Stimulated activated CD8-positive, alpha-beta memory T cell treated with anti-CD3 and anti-CD28 coated beads, Interleukin-7, amount 100 ng/mL, for 4 hours (primary cell): ENCODE measurements at places on chromosomes 13 and 19.

- DNase-seq = no peak
These were observed 28.9 kb downstream of the FRY start for GRCh38 chr13:32060401-32060878.

DNA sequence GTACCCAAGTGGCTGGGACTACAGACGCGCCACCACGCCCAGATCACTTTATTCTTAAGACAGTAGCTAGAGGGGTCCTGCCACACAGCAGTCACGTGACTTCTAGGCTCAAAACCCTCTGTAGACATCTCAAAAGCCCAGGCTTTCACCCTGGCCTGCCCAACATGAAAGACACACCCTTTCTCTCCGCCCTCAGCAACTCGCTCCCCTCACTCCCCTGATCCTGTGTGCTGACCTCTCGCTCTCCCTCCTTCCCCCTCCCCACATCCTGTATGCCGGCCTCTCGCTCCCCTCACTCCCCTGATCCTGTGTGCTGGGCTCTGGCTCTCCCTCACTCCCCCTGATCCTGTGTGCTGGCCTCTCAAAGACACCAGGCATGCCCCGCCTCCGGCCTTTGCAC, 77.4 kb downstream of the SLC15A1 start:
- DNase-seq = no peak

DNA sequence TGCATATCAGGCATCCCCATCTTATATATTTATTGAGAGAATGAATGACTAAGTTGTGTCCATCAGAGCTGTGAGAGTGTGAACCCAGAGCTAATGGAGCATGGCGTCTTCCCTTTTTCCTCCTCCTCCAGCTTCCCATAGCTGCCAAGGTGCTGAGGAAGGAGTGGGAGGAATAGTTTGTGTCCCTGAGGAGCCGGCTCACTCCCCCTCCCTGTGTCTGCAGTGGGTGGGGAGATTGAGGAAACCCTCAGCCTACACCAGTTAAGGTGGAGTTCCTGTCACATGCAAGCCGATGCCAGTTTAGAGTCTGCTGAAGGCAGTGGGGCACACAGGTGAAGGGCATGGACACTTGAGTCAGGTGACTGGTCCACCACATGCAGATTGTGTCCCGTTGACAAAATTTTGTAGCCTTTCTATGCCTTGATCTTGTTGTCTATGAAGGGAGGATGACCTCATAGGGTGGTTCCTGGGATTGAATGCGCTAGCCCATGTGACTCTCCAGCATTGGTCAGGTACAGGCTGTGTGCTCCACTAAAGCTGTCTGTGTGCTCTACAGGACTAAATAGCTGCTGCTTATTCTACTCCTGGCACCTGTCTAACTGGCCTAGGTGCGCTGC, 47.6 kb upstream of the GPI start:
- no peak for DNase-seq

DNA sequence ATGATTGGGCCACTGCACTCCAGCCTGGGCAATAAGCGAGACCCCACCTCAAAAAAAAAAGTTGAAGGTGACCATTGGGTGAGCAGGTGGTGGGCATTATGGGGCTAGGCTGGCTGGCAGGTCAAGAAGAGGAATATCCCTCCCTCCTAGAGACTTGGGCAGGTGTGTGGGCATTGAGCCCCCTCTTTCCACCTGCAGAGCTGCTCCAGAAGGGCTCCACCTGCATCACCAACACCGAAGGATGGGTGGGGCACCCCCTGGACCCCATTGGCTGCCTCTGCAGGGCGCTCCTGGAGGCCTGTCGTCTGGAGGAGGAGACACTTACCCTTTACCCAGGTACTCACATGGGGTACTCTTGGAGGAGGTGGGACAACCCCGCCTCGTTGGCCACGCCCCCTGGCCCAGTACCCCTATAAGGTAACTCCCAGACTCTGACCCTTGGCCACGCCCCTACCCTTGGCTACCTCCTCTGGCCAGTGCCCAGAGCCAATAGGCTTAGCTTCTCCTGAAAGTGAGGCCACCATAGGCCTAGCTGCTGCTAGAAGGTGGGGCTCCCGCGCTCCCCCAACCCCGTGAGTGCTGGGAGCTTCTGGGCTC, 21.9 kb downstream of the ZSWIM4 start:
- DNase-seq = no peak

DNA sequence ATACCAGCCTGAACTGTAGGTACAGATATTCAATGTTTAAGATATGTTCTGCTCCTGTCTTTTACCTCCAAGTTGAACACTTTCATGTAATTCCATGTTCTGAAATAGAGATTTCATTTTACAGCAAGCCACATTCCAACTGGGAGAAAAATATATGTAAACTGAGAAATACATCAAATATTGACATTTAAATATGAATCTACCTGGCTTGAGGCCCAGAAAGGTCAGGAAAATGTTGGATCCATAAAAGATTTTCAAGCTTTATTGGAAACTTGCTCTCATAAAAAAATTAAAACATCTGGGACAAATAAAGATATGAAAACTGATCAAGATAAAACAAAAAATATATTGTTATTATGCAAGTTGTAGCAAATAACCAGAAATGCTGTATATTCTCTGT, 1078.7 kb upstream of the ATXN8OS start:
- no peak for DNase-seq

- no peak for DNase-seq
These were observed 32.6 kb downstream of the TFDP1 start for GRCh38 chr13:113616991-113617749.

DNA sequence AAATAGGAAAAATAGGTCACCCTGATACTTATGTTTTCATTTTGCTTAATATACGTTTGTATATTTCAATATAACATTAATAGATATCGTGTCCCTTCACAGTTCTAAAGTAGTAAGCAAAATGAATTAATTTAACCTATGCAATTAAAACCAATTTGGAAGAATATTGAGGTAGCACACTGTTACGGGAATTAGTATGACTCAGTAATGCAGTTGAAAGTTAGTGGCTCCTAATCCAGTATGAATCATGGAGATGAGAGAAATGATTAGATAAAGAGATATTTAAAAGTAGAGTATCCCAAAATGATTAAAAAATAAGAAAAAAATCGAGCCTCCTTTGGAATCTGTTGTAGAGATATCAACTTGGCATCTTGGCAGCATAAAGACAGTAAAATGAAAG, 177.0 kb upstream of the SLITRK6 start:
- DNase-seq = no peak

DNA sequence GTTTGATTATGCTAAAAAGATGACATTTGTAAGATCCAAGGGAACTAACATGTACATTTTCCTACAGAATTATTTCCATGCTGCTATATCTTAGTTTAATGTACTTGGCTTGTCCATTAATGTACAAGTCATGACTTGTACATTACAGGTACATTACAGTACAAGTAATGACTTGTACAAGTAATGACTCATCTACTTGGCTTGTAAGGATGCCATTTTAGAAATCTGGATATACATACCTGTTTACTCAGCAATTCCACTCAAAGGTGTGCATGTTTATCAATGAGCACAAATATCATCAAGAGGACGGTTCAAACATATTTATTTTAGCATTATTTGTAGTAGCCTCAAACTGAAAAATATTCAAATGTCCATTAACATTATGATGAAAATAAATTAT, 87.0 kb upstream of the TRPC4 start:
- DNase-seq = no peak

DNA sequence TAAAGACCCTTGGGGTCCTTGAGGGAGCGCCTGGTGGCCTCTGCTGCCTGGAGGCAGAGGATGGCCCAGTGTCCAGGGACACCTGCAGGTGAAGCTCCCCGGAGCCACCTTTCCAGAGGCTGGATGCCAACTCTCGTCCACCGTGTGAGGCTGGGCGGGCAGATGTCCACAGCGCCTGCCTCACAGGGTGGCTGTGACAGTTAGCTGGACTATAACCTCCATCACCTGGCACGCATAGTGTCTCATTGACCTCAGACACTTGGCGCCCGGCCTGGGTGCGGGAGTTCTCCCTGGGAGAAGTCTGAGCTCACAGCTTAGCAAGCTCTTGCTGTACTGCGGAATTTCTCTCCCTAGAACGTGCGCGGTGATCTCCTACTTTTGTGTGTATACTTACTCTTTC, 9.8 kb downstream of the BICRA start:
- no peak for DNase-seq

DNA sequence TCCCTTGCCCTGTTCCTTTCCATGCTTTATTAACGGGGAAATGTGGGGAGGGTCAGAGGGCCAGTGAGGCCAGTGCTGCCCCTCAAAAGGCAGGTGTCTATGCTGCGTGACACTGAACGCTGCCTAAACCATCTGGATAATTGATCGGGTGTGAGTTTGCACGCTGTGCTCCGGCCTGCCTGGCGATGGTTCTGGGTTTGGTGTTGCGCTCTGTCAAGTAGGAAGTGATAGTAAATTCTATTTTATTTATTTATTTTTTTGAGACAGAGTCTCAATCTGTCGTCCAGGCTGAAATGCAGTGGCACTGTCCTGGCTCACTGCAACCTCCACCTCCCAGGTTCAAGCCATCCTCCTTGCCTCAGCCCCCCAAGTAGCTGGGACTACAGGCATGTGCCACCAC, 86.5 kb downstream of the ATP11A start:
- DNase-seq = no peak

DNA sequence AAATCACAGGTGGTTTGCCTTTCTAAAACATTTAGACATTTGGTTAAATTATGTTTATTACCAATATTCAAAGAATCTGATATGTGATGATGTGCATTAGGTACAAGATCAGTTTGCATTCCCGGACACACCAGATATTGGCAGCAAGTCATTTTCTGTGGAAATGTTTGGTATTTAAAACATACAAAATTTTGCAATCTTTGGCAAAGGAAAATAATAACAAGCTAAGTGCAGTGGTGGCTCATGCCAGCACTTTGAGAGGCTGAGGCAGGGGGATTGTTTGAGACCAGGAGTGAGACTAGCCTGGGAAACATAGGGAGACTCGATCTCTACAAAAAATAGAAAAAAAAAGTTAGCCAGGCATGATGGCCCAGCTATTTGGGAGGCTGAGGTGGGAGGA, 29.1 kb upstream of the TSC22D1 start:
- DNase-seq = no peak

DNA sequence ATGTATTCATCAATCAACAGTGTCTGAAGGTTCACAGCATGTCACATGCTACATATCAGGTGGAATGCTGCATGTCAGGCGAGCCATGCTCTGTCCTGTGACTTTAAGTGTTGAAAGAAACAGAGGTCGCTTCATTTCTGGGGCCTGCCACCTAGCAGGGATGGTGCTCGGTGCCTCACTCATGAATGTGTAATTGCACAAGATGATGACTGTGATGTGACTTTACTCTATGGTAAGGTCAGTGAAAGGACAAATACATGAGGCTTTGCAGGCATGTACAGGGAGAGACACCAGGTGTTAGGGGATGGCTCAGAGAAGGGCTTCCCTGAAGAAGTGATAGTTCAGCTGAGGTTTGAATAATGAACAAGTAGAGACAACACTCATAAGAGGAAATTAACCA, 66.7 kb downstream of the FRY start:
- DNase-seq = no peak

DNA sequence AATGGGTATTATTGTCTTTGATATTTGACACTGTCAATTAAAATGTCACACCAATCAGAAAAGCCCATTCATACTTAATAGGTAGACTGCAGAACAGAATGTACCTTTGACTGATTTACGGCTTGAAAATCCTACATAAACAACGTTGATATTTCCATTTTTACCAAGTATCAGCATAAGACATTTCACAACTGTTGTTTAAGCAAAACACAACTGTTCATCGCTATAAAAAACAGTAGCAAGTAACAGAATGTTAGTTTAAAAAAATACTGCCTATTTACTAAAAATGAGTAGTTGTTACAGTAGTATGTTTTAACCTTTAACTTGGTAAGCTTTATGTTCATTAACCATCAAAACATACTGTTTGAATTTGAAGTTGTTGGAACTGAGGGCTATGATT, 1096.6 kb downstream of the PCDH17 start:
- DNase-seq = no peak

- DNase-seq = no peak
These were observed 2.1 kb downstream of the ZNF709 start for GRCh38 chr19:12482509-12482886.

DNA sequence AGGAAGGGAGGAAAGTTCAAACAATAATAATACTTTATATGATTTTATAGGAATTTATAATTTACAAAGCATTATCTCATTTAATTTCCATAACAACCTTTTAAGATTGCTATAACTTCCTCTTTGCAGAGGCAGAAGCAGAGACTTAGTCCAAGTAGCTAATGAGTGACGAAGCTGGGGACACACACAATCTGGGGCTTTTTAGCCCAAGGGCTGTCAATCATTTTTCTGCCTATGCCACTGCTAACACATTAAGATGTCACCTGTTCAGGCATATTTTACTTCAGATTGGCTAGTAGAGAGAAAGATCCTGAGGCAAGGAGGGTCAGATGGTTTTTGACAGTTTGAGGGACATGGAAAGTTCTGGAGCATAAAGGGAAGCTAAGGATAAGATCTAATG, 12.6 kb downstream of the SCEL start:
- DNase-seq = no peak

DNA sequence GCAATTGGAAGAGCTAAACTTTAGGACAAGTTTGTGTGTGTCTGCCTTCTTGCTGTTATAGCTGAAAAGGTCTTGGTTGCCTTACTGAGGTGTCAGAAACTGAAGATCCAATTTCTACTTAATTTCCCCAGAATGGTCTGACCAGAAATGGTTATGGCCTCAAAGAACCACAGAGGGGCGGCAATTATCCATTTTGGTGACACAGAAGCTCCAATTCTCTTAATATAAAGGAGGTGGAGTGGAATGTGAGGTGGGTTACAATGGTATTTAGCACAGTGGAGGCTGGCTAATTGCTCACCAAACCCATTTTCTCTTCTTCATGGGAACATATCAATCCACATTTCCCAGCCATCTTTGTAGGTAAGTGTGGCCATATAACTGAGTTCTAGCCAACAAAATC, 1157.2 kb downstream of the OLFM4 start:
- no peak for DNase-seq

GRCh38 chr13:94906605-94907004, 194.3 kb upstream of the SOX21 start:
- DNase-seq = no peak

DNA sequence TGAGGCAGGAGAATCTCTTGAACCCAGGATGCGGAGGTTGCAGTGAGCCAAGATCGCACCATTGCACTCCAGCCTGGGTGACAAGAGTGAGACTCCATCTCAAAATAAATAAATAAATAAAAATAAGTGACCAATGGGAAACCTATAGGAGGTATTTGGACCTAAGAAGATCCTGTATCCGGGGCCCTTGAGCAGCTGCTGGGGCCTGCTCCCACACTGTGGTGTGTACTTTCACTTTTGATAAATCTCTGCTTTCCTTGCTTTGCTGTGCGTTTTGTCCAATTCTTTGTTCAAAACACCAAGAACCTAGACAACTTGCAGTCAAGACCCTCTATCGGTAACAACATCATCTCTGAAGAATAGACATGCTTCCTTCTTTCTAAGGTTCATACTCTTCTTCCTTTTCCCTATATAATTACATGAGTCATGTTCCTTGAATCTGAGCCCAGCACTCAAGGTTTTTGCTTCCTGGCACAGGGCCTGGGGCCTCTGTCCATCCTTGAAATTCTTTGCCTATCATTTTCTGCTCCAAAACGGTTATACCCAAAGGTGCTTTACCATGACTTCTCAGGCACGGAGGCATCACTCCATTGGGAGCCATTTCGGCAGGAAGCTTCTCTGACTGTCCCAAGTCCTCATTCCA, 14.2 kb upstream of the PNMA8C start:
- DNase-seq = no peak

GRCh38 chr19:19217099-19217498, 5.3 kb downstream of the NCAN start:
- no peak for DNase-seq

GRCh38 chr19:52896431-52897137, 851 bp downstream of the ZNF320 start:
- DNase-seq = no peak

- DNase-seq = no peak
These were observed 3.6 kb downstream of the UQCR11 start for GRCh38 chr19:1601613-1602064.
